Pulmonary artery endothelial cell (primary cell): ENCODE measurements at places on chromosomes 13 and 19. TPM values are rescaled to one million over a fixed set of nuclear protein-coding genes. Genes with fewer than 3 reads are reported as not detected.

DNA sequence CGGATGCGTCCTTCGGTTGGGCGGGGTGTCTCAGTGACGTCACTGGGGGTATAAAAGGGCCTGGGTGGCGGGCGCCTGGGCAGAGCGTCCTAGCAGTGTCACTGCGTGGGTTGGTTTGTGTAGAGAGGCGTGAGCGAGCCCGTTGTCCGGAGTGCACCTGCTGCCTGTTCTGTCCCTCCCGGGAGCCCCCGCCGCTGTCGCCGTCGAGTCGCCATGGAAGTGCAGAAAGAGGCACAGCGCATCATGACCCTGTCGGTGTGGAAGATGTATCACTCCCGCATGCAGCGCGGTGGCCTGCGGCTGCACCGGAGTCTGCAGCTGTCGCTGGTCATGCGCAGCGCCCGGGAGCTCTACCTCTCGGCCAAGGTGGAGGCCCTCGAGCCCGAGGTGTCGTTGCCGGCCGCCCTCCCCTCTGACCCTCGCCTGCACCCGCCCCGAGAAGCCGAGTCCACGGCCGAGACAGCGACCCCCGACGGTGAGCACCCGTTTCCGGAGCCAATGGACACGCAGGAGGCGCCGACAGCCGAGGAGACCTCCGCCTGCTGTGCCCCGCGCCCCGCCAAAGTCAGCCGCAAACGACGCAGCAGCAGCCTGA, 2.9 kb downstream of the IER2 start:
- DNase-seq, result peak; percentile 74

GRCh38 chr19:35497406-35497805, 7.1 kb upstream of the KRTDAP start:
- no peak for DNase-seq

- no peak for DNase-seq
These were observed 33.4 kb downstream of the COG6 start for GRCh38 chr13:39688699-39689405.

- no peak for DNase-seq
These were observed 110.0 kb upstream of the FBXL3 start for GRCh38 chr13:77136902-77137420.

GJA3 gene
- under 0.01 TPM in 2 replicates for total RNA-seq

JOSD2 gene
- total RNA-seq, result 18.3 and 22.0 TPM in 2 replicates

GRCh38 chr13:80551650-80552497, 210.9 kb upstream of the SPRY2 start:
- peak; percentile 40 for DNase-seq

GRCh38 chr19:29383696-29384095, 142.1 kb upstream of the VSTM2B start:
- DNase-seq, result no peak

DNA sequence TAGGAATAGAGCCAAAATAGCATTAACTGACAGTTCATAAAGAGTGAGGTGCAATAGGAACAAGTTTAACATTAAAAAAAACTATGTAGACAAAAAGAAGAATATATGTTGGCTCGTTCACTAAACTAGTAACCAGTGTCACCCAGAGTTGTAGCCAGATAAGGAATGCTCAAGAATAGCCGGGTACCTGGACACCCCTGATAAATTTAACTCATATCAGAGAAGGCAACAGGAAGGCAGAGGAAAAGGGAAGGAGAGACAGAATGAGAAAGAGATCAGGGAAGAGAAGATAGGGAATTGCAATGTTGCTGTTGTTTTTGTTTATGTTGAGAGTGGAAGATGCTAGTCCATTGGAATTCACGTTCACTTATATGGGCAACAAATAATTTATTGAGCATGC, 31.6 kb upstream of the KATNAL1 start:
- DNase-seq, result no peak

- no peak for DNase-seq
These were observed 265.3 kb downstream of the NALCN start for GRCh38 chr13:101150998-101151397.

GRCh38 chr13:114032126-114032799, 58.4 kb upstream of the C13orf46 start:
- peak; percentile 60 for DNase-seq

DNA sequence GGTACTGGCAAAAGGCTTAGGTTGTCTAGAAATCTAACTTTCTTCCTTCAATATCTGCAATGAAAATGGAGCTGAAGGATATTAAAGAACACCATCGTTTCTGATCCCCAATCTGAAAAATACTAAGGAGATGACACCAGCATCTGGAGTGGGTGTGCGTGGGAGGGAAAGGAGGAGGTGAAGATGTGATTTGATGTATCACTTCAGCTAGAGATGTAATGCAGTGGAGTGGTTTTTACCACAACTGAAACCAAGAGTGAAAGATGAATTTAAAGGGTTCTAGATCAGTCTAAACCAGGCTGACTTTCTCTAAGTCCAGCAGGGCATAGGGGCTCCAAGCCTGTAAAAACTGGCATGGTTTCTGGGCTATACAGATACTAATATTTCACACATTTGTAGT, 148.4 kb downstream of the AKAP11 start:
- DNase-seq, result no peak

PROZ gene
- total RNA-seq, result not detected in 2 replicates

KLK2 gene
- total RNA-seq, result not detected in 2 replicates

DNA sequence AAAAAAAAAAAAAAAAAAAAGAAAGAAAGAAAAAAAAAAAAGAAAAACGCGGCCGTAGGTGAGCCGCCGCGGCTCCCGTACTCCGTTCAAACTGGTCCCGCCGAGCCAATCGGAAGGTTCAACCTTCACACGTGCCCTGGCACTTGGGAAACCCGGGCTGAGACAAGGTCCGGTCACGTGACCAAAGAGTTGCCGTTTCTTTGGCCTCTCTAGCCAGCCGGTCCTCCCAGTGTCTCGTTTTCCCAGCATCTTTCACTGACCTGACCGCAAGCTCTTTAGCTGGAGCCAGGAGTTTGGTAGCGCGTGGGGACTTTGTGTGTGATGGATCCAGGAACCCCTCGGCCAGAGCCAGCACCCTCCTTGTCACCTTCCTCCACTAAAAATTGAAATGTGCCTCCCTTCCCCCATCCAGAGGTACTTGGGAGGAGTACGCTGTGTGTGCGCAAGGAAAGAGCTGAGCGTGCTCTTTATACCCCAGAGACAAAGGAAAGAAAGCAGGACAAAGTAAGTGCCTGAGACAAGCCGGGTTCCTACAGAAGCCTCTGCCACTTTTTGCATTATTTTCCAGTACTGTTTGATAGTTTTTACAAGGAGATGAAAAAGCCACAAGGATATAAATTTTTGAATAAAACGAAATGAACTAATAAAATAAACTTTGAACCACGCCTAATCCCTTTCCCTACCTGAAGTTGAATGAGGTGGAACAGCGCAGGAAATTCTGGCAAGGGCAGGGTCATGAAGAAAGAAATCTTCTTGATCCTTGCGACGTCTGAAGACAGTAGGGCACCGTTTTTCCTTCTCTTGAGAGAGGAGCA, 959 bp downstream of the TNPO2 start:
- peak; percentile 98 for DNase-seq

GRCh38 chr13:88153353-88153752, 482.2 kb downstream of the SLITRK5 start:
- no peak for DNase-seq

- no peak for DNase-seq
These were observed 33.6 kb downstream of the TNFSF11 start for GRCh38 chr13:42607546-42607945.

- no peak for DNase-seq
These were observed 24.1 kb downstream of the SLC25A30 start for GRCh38 chr13:45393941-45394570.

- DNase-seq, result no peak
These were observed 880 bp downstream of the SWSAP1 start for GRCh38 chr19:11375143-11375948.

DNA sequence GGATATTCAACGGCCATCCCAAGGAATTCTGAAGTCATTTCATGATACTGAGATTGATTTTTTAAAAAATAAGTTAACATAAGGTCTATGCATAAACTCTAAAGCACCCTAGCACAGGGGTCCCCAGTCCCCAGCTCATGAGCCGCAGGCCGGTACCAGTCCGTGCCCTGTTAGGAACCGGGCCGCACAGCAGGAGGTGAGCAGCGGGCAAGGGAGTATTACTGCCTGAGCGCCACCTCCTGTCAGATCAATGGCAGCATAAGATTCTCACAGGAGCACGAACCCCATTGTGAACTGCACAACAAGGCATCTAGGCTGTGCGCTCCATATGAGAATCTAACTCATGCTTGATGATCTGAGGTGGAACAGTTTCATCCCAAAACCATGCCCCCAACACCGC, 31.0 kb downstream of the RCBTB1 start:
- DNase-seq, result no peak

FUT2 gene
- total RNA-seq, result not detected in 2 replicates
